ENCODE measurements at places on chromosomes 16 and 17.

GRCh38 chr16:49335828-49336227 lies 37.8 kb upstream of the C16orf78 start:
- DNase-seq, result no peak

- DNase-seq, result no peak
These were observed 128.7 kb downstream of the TANGO6 start for GRCh38 chr16:68972013-68972412.

GRCh38 chr17:29136998-29137730 lies 43.0 kb downstream of the MYO18A start:
- DNase-seq, result no peak

GRCh38 chr16:178668-179015 lies 1.6 kb upstream of the HBQ1 start:
- no peak for DNase-seq

GRCh38 chr17:33667052-33667509 lies 374.0 kb upstream of the ASIC2 start:
- no peak for DNase-seq

DNA sequence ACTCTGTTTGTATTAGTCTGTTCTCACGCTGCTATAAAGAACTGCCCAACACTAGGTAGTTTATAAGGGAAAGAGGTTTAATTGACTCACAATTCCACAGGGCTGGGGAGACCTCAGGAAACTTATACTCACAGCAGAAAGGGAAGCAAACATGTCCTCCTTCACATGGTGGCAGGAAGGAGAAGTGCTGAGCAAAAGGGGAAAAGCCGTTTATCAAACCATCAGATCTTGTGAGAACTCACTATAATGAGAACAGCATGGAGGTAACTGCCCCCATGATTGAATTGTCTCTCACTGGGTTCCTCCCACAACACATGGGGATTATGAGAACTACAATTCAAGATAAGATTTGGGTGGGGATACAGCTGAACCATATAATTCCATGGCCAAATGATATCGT lies 30.9 kb downstream of the ABCC1 start:
- DNase-seq, result no peak

DNA sequence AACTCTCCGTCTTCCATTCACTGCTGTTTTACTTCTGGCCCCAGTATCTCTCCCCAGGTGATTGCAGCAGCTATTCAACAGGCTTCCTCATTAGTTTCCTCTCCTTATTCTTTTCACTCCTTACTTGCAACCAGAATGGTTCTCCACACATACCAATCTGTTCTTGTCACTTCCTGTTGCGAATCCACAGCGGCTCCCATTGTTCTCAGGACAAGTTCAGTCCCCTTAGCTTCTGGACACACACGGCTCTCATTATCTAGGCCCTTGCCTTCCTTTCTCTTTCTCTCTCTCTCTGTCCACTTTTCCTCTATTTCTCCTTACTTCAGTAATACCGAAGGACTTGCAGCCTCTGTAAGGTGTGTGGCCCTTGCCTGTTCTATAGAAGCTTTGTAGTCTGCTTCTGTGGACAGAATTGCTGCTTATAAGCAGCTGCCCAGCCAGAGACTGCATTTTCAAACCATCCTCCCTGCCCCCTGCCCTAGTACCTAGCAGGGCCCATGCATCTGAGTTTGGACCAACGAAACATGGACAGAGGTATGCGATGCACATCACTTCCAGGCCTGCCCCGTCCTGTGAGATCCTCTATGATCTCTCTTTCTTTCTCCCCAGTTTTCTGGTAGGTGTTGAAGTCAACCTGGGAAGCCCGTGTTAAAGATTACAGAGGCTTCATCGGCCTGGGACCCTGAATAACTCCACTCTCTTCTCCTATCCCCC lies 45.7 kb downstream of the VAT1L start:
- DNase-seq, result no peak

- no peak for DNase-seq
These were observed 30.1 kb downstream of the IKZF3 start for GRCh38 chr17:39834017-39834416.

DNA sequence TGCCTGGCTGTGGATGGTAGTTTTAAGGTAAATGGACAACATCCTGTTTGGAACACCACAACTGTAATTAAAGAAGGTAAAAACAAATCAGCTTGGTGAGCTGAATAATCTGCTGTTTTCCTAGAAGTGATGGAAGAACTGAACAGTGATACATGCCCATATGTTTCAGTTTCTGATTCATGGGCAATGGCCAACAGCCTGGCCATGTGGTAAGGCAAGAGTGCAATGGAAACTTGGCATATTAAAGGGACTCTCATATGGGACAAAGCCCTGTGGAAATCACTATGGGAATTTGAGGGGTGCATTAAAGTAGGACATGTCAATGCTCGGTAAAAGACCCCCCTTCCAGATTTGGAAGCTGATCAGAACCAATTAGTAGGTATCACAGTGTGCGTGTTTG lies 37.8 kb downstream of the IKZF3 start:
- no peak for DNase-seq

DNA sequence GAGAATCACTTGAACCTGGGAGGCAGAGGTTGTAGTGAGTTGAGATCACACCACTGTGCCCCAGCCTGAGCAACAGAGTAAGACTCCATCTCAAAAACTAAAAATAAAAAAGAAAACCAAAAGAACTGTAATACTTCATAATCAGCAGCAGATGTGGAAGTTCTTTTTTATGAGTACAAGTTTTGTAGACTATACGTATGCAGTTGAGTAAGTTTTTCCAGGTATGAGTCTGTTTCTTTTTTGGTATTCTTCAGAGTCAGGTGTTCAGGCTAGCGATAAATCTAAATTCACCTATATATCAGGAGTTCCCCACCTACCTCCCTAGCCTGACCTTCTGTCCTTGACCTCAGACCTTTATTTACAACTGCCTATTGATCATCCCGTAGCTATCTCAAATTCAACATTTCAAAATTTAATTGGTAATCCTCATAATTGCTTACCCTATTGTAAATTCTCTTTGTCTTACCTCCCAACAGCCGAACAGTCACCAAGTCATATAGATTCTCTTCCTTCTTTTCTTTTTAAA lies 10.7 kb downstream of the DCTN5 start:
- DNase-seq, result no peak

DNA sequence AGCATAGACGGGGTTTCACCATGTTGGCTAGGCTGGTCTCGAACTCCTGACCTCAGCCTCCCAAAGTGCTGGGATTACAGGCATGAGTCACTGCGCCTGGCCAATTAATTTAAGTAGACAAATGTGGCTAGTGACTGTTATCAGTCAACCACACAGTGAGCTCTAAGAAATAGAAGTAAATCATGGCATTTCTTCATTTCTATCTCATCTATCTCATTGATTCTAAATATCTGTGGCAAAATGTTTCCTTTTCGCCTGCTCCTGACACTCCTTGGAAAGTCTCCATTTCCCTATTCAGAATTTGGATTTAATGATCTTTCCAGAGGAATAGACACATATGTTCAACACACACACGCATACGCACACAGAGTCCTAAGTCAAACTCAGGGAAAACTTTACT lies 81.3 kb downstream of the HIC1 start:
- no peak for DNase-seq

DNA sequence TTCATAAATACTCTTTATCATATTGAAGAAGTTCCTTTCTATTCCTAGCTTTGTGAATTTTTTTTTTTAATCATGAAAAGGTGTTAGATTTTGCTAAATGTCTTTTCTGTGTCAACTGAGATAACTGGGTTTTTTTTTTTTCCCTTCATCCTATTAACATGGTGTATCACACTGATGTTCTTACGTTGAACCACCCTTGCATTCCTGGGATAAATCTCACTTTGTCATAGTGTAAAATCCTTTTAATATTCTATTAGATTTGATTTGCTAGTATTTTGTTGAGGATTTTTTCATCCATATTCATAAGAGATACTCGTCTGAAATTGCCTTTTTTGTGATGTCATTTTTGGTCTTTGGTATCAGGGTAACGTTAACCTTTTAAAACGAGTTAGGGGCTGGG lies 49.2 kb downstream of the CHCT1 start:
- DNase-seq, result no peak

- DNase-seq, result no peak
These were observed 1.4 kb downstream of the CHMP6 start for GRCh38 chr17:80992948-80993624.

- no peak for DNase-seq
These were observed 19.2 kb downstream of the PGS1 start for GRCh38 chr17:78397681-78398101.
